ENCODE measurements at places on chromosomes 3 and 15.
A peak's percentile ranks its signal among the peaks of the same experiment; 100 is the strongest.

DNA sequence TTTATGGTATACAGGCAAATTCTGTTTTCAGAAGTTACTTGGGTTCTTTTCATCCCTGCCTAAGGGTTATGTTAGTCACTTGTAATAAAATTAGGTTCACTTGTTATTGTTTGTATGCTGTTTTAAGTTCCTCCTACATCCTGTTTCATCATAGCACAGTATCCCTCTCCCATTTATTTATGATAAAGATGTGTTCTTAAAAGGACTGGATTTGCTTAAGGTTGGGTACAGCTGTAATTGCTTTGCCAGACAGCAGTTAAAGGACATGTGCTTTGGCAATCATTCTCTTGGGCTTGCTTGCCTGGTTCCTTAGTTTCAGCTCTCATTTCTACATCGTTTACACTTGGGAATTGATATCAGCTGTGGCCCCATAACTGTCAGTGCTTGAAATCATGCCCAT is 11.7 kb downstream of the ATP2C1 start:
- DNase-seq = no peak

DNA sequence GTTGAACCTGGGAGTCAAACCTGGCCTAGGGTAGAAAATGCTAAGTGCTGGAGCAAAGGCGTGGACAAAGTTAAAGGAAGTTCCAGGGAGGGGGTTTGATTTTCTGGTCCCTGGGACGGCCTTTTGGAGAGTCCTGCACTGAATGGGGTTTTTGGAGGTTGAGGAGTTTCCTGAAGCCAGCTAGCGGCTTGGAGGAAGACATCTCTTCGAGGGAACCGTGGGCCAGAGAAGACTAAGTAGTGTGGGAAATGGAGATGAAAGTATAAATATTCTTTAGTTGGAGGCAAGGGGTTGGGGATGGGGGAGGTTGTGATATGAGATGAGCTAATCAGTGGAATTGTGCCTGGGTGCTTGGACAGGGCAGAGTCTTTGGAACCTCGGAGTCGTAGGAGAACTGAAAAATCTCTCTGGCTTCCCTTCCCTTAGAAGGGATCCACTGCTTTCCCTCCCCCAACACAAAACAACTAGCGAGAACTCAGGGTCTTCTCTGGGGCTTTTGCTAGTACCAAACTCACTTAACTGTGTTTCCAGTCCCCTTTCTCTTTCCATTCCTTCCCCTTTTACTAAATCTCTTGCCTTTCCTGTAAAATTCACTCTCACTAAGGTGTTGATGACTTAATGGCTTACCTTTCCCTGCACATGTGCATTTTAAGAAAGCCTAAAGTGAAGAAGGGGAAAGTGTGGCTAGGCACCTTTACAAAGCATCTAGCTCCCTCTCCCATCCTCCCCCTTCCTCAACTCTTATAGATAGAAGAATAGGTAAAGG is 1.0 kb downstream of the LPP start:
- DNase-seq = no peak

GRCh38 chr15:74842581-74843444 is at the start of gene ULK3:
Gene ULK3 (minus strand): TSS chr15:74843156. CDS start chr15:74843105, 51 bp downstream.
- peak; percentile 94 for DNase-seq

GRCh38 chr3:122318620-122319019 is 6.4 kb upstream of the CSTA start:
- DNase-seq = no peak

DNA sequence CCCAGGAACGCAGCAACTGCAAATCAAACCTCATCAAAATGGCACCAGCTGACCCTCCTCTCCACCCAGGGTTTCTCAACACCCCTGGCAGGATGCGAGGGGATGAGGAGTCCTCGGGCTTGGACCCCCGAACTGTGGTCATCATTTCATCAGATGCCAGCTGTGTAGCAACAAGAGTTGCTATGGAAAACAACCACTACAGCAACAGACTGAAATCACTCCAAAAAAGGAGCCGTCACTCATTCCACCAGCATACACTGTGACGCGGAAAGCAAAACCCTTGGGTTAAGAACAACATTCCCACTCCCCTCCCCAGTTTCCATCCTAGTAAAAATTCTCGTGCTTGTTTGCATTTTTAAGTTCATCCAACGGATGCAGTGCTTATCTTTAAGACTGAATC is 40.1 kb downstream of the VGLL4 start:
- DNase-seq = no peak

DNA sequence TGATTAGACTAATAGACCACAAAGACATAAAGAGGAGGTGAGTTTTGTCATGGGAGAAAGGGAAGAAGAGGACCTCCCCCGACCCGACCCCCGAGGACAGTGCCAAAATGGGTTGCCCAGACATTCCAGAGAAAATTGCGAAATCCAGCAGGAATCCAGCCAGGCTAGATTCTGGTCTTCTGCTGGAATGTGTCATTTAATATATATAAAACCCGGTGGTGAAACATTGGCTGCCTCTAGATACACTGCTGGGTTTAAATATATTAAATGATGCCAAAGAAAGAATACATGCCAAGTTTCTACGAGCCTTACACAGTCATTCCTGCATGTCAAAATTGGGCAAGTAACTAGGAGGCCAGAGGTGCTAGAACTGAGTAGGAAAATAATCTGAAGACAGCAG is 45.3 kb upstream of the SPESP1 start:
- DNase-seq = no peak

- no peak for DNase-seq
Measured at GRCh38 chr3:146200461-146201220, 39.7 kb upstream of the PLOD2 start.

- no peak for DNase-seq
Measured at GRCh38 chr15:51071578-51071977, 23.1 kb downstream of the TNFAIP8L3 start.

DNA sequence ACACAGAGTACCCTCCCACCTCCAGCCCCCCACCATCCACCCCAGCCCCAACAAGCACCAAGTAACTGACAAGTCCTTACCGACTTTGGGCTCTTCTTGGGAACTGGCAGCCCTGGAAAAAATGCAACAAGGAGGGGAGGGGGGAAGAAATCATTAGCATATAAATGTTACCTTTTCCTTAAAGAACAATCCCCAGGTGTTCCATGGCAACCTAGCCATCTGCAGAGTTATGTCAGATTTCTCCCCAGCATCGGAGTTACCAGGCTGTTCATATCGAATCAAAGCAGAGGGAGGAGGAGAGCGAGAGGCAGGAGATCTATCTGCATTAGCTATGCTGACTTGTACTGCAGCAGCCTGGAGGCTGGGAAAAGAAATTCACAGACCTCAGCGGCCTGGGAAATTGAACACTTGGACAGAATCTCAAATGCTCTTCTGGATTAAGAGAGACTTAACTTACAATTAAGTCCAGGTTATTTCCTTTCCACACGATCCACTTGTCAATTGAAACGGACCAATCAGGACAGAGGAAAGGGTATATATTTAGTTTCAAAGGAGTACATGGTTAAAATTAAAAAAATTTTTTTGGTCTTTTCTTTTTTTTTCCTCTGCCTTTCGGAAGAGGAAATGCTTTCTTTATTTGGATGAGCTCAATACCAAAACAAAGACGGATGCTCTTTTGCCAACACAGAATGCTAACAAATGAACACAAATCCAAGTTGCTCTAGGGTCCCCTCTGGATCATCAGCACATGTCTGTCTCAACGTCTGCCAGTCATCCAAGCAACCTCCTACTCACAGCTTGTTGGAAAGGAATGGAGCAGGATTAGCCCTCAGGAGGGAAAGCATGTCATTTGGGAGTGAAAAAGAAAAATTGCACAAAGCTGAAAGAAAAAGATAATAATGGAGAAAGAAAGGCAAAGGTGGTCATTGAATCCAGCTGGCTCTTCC is 637.1 kb downstream of the MAGI1 start:
- DNase-seq = no peak
